ENCODE measurements at places on chromosomes 2 and 18. TPM values are rescaled to one million over a fixed set of nuclear protein-coding genes. Genes with fewer than 3 reads are reported as not detected.

Gene PLEK
- total RNA-seq = 0.12 TPM

Gene HYCC2
- total RNA-seq = 6.2 TPM

Gene ABCG8
- not detected for total RNA-seq

Gene ZNF804A
- total RNA-seq = 0.82 TPM

DNA sequence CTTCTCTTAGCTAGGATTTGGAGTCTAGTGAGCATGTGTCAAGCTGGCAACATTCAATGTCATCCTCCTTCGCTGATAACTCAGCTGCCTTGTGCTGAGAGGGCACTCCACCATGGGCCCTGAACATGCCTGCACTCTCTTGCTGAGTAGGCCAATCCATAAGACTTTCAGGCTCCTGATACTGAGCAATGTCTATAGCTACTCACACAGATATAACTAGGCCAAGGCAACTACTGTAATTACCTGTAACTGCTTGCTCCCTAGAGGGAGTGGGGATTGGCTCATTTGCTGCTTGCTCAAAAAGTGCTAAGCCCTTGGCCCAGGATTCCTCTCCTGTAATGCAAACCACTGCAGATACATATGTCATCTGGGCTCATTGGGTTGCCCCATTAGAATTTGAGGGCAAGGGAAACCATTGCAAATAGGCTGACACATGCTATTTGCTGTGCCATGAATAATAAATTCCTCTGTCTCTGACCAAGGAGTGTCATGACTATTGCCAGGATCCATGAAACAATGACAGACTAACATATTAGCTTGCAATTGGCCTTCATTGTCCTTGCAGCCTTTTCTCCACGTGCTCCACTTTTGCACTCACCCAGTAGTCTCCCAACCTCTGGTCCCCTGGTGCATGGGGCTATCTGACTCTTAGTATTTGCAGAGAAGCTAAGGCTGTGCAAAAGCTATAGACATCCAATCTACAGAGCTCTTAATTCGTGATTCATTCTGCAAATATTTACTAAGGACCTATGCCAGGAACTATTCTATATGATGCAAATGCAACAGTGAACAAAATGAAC is 36.9 kb upstream of the BMPR2 start:
- DNase-seq = no peak

GRCh38 chr2:74457549-74458131 is 598 bp upstream of the WBP1 start:
- no peak for DNase-seq

DNA sequence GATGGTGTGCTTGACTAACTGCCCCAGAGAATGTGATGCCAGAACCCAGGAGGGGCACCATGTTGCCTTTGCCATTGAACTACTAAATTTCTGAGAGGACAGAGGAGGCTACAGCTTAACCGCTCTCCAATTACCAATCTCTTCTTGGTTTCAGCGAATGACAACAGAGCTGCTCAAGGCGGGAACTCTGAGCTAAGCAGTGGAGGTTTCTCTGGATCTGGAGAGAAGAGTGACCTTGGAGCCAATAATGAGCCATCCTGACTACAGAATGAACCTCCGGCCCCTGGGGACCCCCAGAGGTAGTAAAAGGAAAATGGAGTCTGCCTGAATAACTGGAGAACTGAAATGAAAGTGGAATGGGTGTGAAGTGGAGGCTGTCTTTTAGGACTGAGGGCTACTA is 53.2 kb downstream of the DIS3L2 start:
- no peak for DNase-seq

GRCh38 chr2:131580187-131580586 is 52.5 kb downstream of the CCDC74A start:
- no peak for DNase-seq

DNA sequence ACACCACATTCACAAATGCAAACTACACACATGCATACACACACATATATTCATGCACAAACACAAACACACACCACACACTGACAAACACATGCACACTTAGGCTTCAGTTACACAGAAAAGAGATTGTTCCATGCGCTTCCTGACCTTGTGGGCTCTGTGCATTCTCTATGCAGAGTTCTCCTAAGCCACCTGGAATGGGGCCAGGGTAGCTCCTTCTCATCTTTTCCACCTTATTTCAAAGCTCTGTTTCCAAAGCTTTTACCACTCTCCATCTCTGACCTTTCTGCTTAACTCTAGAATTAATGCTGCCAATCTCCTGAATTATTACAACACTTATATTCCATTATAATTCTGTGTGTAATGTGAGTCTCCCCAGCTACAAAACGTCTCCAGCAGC is 522.3 kb upstream of the MYT1L start:
- DNase-seq = no peak

DNA sequence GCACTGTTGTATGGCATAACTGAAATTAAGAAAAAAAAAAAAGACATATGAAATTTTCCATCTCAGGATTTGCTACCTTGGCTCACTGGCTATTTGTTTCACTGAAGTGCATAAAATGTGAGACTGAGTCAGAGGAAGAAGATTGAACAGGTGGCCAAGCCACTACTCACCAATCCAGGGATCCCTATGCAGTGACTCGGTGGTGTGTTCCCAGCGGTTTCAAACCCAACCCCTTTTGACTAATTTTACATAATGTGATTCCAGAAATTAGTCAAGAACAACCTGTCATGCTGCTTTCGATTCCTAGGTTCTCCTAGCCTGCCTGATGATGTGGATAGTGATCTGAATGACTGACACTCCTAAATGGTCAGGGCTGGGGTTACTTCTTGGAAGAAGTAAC is 77.3 kb downstream of the KLHL14 start:
- DNase-seq = no peak

- no peak for DNase-seq
Observed at GRCh38 chr2:151560289-151560688, 150.6 kb downstream of the RIF1 start.

DNA sequence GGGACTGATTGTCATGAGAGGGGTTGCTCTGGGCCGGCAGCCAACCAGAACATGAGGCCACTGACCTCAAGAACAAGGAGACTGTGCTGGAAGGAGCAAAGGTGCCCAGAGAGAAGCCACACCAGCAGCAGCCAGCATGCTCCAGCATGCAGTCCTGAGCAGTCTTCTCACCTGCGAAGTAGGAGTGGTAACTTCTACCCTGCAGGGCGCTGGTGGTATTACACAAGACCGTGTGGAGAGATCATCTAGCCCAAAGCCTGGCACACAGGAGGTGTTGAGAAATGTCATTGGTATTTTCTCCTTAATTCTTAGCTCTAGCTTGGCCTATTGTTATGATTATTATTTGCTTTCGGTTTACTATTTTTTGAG is 132.7 kb downstream of the TSN start:
- no peak for DNase-seq

DNA sequence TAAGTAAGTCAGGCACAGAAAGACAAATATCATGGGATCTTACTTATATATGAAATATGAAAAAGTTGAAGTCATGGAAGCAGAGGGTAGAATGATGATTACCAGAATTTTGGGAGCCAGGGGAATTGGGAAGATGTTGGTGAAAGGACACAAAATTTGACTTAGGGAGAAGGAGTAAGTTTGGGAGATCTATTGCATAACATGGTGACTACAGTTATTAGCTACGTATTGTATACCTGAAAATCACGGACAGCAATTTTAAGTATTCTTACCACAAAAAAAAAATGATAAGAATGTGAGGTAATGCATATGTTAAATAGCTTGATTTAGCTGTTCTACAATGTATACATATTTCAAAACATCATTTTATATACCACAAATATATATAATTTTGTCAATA is 94.2 kb upstream of the COL5A2 start:
- no peak for DNase-seq

- DNase-seq = no peak
Observed at GRCh38 chr2:191038241-191038725, 24.3 kb upstream of the STAT1 start.

- no peak for DNase-seq
Observed at GRCh38 chr2:113124181-113124961, 3.0 kb upstream of the IL1RN start.

DNA sequence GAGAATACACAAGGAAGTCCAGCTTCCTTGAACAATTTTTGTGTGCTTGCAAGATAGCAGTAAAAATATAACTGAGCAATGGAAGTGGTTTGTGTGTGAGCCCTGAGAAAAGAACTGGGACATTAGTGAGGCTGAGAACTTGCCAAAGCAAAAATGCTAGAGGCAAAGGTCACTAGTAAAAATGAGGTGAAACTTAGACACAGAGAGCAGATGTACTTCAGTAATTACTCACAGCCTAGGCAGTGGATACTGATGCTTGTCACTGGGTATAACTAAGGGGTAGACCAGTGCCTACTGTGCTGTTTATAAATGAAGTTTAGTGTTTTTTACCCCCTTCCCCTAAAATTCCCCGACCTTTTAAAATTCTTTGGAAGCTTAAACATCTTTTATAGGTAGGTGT is 450.1 kb downstream of the LPIN1 start:
- no peak for DNase-seq

DNA sequence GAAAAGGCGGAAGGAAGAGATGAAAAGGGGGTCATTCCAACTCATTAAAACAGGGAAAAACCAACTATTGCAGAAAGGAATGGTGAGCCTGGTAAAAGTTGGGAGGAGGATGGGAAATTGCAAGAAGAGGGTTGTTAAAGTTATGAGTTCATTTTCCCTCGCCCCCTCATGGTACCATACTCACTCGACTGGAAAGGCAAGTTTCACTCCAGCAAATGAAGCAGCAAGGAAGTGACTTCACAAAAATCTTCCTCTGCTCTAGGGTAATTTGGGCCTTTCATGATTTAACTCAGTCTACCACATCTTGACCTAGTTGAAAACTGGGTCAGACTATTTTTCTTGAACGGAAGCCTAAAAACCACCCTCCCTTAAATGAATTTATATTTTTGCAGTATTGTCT is 22.8 kb upstream of the DAW1 start:
- DNase-seq = no peak

DNA sequence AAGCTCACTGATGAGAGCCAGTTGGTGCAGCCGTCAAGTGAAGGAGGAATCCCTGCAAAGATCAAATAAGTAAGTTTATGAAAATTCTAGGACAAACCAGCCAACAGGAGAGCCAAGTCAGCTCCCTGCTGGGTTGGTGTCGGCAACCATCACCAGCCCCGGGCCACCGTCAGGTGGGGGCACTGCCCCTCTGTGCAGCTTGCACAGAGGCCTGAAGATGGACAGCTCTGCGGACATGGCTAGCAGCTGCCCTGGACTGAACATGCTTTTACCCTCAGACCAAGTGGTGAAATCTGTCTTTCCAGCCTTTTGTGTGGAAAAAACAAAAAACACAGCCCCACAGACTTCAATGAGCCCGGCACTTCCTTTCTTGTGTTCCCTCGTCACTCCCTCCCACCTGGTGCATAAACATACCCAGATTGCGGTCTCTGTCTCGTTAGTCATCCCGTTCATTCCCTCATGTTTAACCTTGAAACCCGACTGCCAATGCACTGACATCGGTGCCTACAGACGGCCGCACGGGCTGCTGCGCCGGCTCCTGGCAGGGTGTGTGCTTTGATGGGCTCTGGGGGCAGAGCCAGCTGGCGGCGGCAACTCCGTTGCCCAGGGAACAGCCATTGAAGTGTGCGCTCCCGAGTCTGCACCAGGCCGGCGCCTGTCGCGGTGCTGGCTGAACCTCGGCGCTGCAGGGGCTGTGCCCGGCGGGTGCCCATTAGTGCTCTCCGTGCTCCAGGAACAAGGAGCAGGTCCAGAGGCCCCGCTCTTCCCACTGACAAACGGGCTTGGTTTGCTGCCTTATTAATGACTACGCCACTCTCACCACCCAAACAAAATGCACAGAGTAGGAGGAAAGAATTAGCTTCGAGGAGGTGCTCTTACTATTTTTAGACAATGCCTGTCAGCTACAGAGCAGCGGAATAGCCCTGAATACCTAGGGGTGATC is 95.3 kb downstream of the EIPR1 start:
- DNase-seq = no peak

DNA sequence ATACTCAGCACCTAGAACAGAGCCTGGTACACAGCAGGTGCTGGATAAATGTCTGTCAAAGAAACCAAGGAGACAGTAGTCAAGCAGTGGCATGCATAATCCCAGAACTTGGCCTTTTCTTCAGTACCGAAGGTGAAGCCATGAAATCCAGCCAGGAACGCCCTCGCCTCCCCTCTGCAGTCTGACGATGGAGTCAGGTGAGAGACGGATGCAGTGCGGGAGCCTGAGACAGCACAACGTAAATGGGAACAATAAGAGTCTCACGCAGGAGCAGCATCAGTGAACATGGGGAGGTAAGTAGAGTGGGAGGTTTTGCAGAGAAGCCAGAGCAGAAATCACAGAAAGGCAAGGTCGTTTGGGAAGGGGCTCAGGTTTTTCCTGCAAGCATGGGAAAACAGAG is 389.3 kb upstream of the MYT1L start:
- DNase-seq = no peak

GRCh38 chr2:12076810-12077209 is 330.4 kb downstream of the LPIN1 start:
- DNase-seq = no peak

GRCh38 chr2:147449323-147449991 is 395.4 kb upstream of the ACVR2A start:
- no peak for DNase-seq

- no peak for DNase-seq
Observed at GRCh38 chr2:88666576-88666975, 24.9 kb upstream of the RPIA start.

DNA sequence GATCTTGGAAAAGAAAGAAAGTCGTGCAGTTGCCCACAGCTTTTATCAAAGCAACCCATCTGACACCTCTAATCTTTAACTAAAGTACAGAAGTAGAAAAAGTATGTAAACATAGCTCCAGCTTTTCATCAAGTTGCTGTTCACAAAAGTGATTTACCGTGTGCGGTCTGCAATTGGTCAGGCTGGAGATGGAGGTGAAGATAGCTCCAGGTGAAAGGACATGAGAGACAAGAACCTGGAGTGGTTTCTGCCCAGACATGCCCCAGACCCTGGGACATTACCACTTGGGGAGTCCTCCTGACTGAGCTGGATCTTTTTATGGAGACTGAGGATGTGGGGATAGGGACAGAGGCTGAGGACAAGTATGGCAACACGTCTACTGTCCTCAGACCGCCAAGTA is 82.7 kb downstream of the LAMA1 start:
- DNase-seq = no peak

DNA sequence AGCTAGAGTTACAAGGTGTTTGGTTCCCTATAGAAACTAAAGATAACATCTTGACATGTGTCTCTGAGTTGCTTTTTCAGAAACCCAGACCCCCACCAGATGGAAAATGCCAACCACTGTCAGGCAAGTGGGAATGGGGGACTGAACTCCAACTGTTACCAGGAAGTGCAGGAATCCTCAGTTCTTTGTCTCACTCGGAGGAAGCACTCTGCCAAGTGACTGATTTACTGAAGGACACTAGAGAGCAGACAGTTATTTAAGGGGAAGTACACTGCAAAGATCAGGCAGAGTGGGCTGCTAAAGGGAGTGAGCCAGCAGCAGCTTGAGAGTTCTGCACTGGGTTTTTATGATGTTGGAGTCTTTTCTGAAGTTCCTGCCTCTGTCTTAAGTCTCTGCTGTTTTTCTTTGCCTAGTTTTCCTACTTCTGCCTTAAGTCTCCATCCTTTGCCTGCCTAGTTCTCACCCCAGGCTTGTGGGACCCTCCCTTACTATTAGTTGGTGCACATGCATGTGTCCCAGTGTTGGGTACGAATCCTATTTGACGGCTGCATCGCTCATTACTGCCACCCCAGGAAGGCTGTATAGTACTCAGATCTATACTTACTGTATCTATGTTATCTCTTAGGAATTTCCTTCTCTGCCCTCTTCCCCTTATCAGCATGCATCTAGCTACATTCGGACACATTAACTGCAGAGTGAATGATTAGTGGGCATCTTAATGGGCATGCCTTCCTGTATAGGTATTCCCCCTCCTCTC is 97.1 kb downstream of the TEX51 start:
- no peak for DNase-seq

GRCh38 chr2:75657798-75658197 is 11.2 kb downstream of the MRPL19 start:
- DNase-seq = no peak

Measured in glomerular endothelial cell (primary cell).